Glutamatergic neuron (in vitro differentiated cells): ENCODE measurements at places on chromosomes 5 and 9. TPM values are rescaled to one million over a fixed set of nuclear protein-coding genes. Genes with fewer than 3 reads are reported as not detected.

The SLC1A1 gene
- total RNA-seq, result 0.10 TPM

DNA sequence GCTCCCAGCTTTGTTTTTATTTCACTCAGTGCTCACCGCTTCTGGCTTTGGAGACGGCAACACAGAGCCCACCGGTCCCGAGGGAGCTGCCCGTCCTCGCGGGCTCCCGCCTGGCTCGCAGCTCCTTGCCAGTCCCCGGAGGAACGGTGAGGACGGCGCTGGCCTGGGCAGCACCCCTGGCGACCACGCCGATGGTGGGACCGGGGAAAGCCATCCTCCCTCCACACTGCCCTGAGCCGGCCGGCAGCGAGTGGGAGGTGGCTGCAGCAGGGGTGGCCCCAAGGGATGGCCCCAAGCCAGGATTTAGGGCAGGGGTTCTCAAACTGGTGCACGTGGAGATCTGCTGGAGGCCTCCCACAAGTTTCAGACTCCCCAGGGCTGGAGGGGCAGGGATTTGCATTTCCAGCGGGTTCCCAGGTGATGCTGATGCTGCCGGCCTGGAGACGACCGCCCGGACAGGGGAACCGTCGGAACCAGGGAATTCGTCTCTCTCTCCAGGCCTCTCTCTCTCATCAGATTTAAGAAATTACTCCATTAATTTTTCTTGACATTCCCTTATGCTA lies 293.2 kb upstream of the IRX4 start:
- DNase-seq, result no peak

GRCh38 chr9:98995059-98995671 lies 51.5 kb downstream of the COL15A1 start:
- DNase-seq, result no peak

The ITK gene
- total RNA-seq, result not detected

- DNase-seq, result no peak
These were observed 165.8 kb upstream of the NR3C1 start for GRCh38 chr5:143569213-143569701.

- peak; percentile 18 for DNase-seq
These were observed 209.2 kb upstream of the PAPPA start for GRCh38 chr9:115944166-115944948.

DNA sequence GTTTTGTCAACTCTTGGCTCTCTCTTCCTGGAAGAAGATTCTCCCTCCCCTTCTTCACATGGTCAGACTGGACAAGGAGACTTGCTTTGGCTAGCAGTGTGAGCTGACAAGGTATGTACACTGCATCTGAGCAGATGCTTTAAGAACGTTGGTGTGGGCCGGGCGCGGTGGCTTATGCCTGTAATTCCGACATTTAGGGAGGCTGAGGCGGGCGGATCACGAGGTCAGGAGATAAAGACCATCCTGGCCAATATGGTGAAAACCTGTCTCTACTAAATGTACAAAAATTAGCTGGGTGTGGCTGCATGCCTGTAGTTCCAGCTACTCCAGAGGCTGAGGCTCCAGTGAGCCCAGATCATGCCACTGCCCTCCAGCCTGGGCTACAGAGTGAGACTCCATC lies 26.4 kb upstream of the SEMA5A start:
- no peak for DNase-seq

The KIF4B gene
- not detected for total RNA-seq

DNA sequence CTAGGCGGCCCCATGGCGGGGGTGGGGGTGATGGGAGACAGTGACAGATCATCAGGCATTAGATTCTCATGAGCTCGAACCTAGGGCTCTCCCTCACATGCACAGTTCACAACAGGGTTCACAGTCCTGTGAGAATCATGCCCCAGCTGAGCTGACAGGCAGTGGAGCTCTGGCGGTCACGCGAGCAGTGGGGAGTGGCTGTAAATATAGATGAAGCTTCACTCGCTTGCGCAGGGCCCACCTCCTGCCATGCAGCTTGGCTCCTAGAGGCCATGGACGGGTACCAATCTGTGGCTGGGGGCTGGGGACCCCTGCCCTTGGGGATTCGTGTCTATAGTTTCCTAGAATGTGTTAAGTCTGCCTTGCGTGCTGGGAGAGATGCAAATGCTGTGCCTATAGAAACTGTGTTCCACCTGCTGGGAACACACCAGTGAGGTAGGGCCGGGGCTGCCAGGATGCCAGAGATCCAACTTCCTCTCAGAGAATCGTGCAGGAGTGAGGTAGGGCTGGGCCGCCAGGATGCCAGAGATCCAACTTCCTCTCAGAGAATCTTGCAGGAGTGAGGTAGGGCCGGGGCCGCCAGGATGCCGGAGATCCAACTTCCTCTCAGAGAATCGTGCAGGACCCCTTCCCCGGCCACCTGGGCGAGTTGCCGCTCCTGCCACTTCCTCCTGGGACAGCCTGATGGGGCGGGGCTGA lies 14.1 kb upstream of the EXOC3 start:
- no peak for DNase-seq
